Kidney (tissue), 22 donors: ENCODE measurements at places on chromosomes 2 and 18.

DNA sequence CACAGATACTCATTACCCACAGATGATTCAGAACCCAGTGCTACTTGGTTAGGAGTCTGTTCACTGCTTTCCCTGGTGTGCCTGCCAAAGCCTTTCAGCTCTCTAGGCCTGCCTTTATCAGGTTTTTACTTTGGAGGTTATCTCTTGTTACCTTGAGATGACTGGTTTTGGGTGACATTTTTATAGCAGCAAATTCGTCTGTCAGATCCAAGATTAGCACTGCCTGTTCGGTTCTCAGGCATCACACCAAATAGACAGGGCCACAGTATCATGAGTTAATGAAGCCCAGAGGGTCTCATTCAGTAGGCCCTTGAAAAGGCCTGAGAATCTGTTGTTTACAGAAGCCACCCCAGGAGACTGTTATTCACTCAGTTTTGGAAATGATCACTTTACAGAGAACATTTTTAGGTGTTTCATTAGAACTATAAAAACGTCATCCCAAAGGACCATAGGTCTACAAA, 121.2 kb downstream of the OSBPL6 start:
- peak; percentile 34 for DNase-seq

DNA sequence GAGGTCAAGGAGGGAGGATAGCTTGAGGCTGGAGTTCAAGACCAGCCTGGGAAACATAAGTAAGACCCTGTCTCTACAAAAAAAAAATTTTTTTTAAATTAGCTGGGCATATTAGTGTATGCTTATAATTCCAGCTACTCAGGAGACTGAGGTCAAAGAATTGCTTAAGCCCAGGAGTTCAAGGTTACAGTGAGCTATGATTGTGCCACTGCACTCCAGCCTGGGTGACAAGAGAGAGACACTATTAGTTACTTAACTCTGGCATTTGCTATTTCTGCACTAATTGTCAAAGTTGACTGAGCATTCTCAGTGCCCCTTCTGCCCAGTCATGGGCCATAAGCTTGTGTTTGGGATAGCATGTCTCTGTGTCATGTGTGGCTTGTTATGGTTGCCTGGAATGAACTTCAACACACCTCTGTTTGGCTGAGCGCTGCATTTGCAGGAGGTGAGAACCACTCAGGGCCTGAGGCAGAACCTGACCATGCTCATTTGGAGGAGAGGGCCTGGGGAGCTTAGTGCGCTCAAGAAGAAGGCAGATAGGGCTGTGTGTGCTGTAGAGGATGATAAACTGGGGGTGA, 77.7 kb downstream of the SH3RF3 start:
- DNase-seq = peak; percentile 18

GRCh38 chr2:149687052-149687427, 99.5 kb upstream of the MMADHC start:
- DNase-seq = no peak

DNA sequence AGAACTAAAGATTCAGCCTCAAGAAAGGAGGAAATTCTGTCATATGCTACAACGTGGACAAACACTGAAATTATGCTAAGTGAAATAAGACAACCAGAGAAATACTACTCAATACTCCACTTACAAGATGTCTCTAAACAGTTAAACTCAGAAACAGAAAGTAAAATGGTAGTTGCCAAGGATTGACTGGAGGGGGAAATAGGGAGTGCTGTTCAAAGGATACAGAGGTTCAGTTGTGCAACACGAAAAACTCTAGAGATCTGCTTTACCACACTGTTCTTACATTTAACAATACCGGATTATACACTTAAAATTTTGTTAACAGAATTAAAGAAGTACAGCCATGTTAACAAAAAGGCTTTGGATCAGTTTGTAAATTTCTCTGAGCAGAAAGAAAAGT, 39.8 kb upstream of the C2orf15 start:
- peak; percentile 15 for DNase-seq

DNA sequence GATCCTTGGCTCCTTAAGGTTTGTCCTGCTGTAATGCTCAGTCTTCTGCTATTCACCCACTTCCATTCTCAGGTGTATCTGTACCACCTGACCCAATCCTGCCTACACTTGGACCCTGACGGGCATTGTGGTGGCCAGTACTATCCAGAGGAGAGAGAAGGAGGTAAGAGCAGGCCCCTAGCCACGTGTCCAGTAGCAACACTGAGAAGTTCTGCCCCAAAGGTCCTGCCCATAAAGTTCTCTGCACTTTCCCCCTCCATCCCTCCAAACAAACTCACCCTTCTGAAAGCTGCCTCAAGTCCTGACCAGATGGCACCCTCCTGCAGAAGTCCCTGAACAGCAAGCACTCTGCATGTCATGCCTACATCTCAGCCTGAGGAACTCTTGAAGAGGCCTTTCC, 18.3 kb downstream of the TTC32 start:
- no peak for DNase-seq

GRCh38 chr18:28559511-28559910, 382.6 kb upstream of the CDH2 start:
- DNase-seq = no peak

DNA sequence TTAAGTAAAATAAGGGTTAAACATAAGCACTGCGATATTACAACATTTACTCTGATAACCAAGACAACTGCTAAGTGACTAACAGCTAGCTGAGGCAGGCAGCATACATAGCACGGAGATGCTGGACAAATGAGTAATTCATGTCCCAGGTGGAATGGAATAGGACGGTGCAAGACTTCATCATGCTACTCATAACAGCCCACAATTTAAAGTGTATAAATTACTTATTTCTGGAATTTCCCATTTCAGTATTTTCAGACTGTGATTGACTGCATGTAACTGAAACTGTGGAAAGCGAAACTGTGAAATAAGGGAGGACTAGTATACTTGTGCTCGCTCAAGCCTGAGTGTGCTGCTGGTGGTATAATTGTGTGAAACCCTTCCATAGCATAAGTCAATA, 12.9 kb downstream of the IER3IP1 start:
- DNase-seq = no peak

DNA sequence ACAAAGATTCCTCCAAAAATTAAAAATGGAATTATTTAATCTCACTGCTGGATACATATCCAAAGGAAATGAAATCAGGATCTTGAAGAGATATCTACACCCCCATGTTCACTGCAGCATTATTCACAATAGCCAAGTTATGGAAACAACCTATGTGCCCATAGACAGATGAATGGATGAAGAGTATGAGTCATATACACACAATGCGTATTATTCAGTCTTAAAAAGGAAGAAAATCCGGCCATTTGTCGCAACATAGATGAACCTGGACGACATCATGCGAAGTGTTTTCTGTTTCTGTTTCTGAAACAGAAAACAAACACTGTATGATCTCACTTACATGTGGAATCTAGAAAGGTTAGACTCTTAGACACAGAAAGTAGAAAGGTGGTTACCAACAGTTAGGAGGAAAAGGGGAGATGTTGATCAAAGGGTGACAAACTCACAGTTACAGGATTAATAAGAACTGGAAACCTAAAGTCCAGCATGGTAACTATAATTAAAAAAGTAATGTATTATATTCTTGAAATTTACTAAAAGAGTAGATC, 87.8 kb upstream of the ERBB4 start:
- no peak for DNase-seq

DNA sequence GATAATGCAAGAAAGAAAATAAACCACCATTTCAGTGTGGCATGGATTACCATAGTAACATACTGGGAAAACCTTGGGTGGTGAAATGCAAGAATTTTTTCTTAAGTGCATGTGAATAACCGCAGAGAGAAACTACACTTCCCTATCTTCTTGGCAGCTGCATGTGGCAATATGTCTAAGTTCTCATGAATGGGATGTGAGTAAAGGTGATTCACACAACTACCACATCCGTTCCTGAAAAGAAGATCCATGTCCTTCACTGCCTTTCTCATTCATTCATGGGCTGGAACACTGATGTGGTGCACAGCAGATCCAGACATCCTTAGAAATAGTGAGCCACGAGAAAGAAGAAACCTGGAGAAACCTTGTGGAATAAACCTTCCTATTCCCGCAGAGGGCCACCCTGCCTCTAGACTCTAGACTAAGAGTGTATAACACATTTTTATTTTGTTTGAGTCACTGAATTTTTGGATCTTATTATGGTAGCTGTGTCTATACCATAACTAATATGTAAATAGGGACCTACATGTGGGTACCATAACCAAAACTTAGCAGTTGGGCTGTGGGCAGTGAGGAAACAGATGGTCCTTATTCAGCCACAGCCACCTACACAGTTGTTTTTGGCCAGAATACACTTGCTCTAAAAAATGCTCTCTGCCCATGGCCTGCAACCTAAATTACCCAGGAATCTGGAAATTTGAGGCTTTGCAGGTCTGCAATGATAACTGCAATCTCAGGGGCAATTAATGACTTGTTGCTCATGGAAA, 573.3 kb downstream of the LRP1B start:
- DNase-seq = no peak
